ENCODE measurements at places on chromosomes 6 and 20.

GRCh38 chr20:50248104-50248641 is 57.5 kb downstream of the CEBPB start:
- no peak for DNase-seq

DNA sequence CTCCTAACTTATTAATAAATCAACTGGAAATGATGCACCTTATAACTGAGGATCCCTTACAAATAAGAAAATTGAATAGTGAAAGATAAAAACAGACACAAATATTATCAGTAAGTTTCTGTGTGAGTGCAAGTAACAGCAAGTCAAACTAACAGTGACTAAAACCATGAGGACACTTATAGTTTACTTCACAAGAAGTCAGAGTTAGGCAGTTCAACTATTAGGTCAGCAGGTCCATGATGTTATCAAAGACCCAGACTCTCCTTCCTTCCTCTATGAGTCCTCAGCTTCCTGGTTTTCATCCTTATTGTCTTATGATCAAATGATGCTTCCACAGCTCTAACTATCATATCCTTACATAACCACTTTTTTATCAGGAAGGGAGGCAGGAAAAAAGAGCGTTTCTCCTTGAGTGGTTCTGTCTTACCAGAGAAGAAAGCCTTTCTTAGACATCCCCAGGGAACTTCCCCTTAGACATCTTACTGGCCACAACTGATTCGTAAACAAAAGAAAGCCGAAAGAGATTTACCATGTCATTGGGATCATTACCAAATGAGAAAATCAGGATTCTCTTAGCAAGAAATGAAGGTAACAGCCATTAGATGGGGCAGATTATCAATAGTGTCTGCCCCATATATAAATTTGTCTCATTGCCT is 114.3 kb upstream of the LRFN2 start:
- DNase-seq: no peak

- DNase-seq: no peak
Measured at GRCh38 chr6:122984393-122984792, 11.6 kb upstream of the CLVS2 start.

GRCh38 chr6:1608222-1609040 is 1.3 kb upstream of the FOXC1 start:
- no peak for DNase-seq

DNA sequence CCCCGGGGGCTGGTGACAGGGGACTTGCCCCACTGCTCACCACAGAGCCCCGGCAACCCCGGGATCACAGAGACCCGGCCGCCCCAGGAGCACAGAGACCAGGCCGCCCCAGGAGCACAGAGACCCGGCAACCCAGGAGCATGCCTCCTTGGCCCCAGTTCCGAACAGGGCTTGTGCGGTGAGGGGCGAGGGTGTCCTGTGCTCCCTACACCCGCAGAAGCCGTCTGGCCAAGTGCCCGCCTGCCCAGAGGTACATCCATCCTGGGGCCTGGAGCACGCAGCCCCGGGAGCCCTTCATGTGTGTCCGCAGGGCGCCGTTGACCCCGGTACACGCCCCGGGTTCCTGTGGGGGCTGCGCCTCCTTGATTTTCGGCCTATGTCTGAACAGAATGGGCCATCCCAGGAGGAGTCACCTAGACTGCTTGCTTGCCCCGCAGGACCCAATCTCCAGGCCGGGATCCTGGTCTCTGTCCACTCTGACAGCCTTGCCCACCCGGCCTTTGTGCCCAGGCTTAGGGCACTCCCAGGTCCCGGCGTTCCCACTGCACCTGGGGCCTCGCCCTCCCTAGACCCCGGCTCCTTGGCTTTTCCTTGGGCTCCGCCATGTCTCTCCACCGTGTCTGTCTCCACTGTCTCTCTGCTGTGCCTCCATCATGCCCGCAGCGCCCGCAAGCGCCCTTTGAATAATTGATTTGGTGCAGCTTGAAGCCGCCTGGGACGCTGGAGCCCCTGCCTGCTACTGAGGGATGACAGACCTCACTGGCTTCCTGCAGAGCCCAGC is 219.8 kb downstream of the ERMARD start:
- DNase-seq: no peak

DNA sequence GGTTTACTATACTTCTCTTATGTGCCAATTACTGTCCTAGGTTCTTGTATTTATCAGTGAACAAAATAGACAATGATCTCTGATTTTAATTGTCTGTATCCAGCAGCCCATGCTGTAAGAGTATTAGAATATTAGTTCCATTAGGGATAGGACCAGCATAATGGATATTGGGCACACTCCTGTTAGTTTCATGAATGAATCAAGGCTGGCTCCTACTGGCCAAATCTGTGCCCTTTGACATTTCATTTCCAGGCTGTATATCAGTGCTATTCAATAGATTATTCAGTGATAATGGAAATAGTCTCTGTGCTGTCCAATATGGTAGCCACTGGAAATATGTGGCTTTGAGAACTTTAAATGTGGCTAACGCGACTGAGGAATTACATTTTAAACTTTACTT is 1007.9 kb upstream of the FLRT3 start:
- no peak for DNase-seq

GRCh38 chr6:22444330-22444729 is 125.0 kb upstream of the HDGFL1 start:
- no peak for DNase-seq

DNA sequence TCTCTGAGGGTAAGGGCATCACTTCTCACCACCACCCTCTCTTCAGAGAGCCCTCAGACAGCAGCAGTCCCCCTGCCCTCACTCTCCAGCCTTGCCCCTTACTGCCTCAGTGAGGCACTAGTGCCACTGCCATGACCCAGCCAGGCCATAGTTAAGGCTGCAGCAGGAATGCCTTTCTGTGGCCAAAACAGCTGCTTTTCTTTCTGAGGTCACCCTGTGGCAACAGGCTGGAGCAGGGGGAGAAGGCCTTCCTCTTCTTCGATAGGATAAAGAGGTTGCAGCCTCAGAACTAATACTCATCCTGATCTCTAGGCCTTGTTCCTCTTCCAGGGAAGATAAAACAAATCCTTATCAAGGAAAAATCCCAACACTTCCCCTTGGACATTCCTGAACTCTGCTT is 56.8 kb upstream of the ECI2 start:
- no peak for DNase-seq

DNA sequence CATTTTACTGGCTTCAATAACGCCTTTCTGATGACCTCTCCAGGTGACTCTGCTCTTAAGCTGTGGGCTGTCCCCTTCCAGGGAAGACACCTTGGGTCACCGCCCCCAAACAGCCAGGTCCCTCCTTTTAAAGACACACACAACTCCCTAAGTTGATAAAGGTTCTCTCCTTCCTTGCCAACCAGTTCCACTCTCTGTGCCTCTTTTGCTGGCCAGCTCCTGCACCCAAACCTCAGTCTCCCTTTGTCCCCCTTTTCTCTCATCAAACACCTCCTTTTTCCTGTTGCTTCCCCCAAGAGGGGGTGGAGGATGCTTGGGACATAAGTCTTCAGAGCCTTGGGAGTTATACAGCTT is 1.0 kb downstream of the NCOA6 start:
- DNase-seq: peak; percentile 60

DNA sequence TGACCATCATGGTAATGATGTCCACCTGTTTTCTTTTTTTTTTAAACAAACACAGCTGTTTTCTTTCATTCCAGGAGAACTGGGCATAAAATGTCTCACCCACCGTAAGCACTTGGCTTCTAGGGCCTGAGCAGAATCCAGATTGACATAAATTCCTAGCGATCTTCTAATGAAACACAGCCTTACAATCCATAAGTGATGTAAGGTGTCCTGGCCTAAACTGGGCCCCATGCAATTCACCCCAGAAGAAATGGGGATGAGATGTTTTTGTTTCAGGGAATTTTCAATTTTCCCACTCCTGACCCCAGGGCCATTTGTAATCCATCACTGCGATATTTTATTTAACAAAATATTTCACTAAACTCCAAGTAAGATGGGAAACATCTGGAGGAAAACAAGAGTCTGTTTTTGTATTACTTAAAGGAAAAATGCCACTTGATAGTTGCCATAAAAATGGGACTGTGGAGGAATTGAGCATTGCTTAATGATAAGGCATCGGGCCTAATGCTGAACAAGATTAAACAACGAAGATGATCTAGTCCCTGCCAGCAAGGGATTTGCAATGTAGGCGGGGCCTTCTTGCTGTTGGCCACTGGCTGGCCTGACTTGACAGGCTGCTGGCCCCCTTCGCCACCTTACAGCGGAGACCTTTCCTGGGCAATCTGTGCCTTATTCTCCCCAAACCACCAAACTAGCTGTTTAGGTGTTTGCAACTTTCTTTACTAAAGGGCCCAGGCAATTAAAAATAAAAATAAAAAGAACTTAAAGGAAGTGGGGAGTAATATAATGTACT is 183.7 kb downstream of the CD109 start:
- DNase-seq: no peak

- DNase-seq: no peak
Measured at GRCh38 chr6:155434096-155434495, 21.5 kb downstream of the NOX3 start.

DNA sequence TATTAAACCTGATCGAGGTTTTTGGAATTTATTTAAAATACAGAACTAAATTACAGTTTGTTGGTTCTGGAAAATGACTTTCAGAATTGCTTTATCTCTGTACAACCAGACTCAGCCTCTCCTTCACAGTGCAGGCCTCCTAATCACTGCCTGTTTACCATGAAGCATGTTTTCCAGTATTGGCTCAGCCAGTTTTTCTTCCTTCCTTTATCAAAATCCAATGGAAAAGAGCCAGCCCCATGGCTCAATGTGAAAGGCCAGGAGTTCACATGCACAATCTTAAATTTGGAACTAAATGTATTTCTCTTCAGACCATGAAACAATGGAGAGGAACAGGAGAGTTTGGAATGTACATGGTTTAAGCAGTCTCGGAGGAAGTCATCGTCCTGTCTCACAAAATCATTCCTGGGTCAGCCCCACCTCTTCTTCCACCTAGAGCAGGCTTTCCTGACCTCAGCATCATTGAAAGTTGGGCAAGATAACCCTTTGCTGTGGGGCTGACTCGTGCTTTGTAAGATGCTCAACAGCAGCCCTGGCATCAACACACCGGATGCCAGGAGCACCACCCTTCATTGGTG is 680.9 kb upstream of the AGPAT4 start:
- DNase-seq: no peak

DNA sequence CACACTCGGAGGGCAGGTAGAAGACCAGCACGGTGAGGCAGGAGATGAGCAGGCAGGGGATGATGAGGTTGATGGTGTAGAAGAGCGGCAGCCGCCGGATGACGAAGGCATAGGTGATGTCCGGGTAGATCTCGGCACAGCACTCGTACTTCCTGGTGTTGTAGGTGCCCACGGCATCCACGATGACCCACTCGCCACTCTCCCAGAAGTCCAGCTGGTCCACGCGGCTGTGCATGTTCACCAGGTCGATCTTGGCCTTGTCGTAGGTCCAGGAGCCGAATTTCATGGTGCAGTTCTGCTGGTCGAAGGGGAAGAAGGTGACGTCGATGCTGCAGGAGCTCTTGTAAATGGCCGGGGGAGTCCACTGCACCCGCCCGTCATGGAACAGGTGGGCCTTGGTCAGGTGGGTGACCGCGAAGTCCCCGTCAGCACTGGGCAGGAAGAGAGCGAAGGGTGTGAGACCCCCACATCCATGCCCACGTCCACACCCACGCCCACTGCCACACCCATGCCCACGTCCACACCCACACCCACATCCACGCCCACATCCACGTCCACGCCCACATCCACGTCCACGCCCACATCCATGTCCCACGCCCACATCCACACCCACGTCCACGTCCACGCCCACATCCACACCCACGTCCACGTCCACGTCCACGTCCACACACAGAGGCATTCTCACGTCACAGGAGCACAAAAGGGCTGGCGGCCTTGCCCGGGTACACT is 10.4 kb downstream of the CHRNA4 start:
- DNase-seq: no peak

GRCh38 chr6:73774311-73774774 is 78.3 kb downstream of the CD109 start:
- no peak for DNase-seq

GRCh38 chr20:46347841-46348803 is 39.8 kb upstream of the CDH22 start:
- no peak for DNase-seq

DNA sequence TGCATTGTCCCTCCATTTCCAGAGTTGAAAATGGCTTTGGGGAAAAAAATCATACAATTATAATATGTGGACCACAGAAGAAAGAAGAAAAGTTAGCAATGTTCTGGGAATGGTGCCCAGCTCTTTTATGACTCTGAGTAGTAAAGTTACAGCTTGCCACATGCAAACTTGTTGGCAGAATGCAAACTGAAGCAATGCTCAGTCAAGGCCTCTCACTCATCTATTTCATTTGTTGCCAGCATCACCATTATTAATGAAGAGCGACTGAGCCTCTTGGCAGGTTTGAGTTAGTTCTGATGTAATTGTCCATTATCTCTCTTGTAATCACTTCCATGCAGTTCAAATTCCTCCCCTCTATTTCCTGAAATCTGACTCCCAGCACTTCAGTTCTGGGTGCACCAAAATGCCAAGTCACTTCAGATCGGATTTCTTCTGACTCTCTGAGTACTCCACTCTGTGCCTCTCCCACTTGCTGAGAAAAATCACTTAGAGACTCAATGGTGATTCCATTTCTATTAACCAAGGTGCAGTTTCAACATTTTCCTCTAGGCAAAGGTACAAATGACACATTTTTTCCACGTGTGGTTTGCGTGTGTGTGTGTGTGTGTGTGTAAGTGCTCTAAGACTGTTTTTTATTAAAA is 154.4 kb upstream of the STMND1 start:
- DNase-seq: no peak

- no peak for DNase-seq
Measured at GRCh38 chr6:169445661-169446581, 192.3 kb upstream of the THBS2 start.

GRCh38 chr20:16423311-16424212 is 149.7 kb downstream of the KIF16B start:
- no peak for DNase-seq

DNA sequence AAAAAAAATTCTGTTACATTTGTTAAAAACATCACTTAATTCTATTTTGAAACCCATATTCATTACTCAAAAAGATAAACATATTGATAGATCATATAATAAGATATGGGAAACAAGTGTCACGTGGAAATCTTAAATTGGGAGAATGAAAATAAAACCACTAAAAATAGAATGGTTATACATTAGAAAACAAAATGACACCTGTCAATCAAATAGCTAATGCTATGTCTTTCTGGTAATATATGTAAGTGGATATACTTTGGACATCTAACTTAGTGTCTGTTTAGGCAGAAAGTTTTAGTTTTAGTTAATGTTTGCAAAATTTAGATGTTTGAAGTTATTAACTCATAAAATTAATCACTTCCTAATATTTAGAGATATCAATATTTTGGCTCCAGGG is 95.1 kb upstream of the SIM1 start:
- no peak for DNase-seq

GRCh38 chr6:21496196-21496595 is 97.4 kb upstream of the SOX4 start:
- no peak for DNase-seq

DNA sequence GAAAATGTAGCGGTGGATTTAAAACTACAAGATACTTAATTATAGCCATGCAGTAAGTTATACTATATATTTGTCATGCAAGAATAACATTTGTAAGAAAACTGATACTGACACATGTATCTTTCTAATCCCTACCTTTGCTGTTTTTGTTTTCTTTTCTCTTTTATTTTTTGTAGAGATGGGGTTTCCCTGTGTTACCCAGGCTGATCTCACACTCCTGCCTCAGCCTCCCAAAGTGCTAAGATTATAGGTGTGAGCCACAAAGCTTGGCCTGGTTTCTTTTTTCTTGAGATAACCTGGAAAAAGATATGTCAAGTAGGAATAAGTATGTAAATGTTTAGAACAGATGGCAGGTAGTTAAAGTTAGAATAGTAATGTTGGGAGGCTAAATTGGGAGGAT is 44.1 kb downstream of the MAPK14 start:
- DNase-seq: no peak
